ENCODE measurements at places on chromosomes 12 and 14.
A peak's percentile ranks its signal among the peaks of the same experiment; 100 is the strongest.

- no peak for DNase-seq
These were observed 403.8 kb downstream of the PCNX1 start for GRCh38 chr14:71311061-71311460.

DNA sequence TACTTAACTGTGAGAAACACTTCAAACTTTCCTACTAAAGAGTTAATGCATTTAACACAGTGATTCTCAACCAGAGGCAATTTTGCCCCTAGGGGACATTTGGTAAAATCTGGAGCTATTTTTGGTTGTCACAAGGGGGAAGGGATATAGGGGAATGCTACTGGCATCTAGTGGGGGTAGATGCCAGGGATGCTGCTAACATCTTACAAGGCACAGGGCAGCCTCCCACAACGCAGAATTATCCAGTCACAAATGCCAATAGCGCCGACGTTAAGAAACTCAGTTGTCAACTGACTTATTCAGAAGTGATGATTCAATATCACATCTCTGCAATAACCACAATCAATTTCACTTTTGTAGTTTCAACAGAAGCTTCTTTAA, 2.0 kb downstream of the EEA1 start:
- DNase-seq = peak; percentile 14

DNA sequence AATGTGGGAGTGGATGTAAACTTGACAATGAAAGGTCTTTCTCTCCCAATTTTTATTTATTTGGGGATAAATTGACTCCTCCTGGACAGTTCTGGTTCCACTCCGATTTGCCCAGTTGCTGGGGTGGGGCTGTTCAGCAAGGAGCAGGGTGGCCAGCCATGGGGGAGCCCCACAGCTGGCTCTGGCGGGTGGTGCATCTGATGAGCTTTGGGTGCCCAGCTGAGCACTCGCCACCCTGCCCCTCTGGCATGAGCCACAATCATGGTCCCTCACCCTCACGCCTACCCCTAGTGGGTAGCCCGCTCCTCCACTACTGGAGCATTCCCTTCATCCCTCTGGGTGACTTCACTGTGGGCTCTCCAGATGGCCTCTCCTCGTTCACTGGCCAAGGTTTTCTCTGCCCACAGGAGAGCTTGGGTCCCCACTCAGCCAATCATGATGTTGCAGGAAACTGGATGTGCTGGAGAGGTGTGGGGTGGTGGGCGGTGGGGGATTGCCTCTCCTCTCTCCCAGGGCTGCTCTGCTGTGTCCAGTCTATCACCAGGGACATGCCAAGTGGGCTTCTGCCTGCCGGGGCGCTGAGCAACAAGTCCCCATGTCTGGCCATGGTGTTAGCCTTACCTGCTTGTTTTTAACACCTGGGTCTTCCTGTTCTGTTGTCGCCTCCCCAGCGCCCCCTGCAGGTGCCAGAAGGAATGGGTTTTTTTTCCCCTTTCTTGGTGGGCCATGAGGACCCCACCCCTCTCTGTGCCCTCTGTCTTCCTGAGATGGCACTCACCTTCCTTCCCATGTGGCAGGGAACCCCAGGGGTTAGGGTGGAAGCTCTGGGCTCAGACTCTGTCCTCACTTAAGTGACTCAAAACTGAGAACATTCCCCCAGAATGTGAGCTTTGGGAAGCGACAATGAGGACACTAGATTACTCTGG, 3.4 kb downstream of the CYP46A1 start:
- no peak for DNase-seq

DNA sequence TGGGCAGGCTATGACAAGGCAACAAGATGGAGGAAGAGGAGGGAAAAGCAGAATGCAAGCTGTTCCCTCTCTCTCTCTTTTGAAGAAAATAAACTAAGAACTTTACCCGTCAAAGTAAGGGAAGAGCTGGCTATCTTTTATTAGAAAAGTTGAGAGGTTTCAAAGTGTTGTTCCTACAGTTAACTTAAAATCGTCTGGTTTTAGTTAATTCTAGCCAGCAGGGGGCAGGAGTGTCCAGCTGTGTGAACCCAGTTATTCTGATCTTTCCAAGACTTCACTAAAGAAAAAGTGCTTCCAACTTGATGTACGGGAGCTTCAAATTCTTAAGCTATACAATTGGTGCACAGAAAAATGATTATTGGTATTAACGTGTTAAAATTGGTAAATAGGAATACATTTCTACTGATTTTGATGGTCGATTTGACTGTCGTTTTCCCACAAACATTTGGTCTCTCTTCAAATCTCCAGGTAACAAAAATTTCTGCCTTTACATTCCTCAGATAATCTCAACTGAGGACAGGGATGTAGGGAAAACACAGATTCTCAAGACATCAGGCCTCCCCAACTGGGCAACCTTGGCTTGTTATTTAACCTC, 28.4 kb upstream of the MON2 start:
- DNase-seq = peak; percentile 70

GRCh38 chr12:94401326-94401725, 58.3 kb downstream of the CEP83 start:
- no peak for DNase-seq
